ENCODE measurements at places on chromosomes 2 and 18.

DNA sequence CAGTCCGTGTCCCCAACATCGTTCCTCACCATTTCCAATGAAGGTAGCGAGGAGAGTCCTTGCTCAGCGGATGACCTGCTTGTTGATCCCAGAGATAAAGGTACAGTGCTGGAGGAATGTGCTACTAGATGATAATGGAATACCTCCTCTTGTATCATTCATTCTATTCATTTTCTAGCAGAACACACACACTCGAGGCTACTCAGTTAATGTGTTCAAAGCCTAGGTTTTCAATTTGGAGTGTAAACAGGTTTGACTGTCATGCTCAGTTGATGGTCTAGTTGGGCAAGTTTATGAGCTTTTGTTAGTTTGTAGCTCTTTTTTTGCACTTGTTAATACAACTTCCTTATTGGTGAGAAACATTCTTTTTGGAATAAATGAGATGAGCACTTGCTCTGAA lies 114.2 kb downstream of the ICA1L start:
- DNase-seq = no peak

DNA sequence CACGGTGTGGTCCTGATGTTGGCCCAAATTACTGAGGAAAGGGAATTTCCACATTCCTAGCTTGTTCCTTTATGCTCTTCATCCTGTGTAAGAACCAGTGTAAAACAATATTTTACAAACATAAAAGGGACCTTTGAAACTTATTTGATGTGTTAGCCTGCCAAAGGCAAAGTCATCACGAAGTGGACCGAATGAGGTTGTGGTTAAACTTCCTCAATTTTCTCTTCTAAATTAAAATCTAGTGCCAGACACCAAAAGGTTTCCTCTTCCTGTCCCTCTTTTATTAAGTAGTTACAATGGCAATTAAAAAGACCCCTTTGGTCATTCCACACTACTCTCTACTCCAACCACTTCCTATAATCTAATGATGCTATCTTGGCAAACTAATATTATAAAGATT lies 279.8 kb downstream of the AFF3 start:
- DNase-seq = no peak

GRCh38 chr2:168157926-168158325 lies 89.5 kb downstream of the STK39 start:
- peak; percentile 33 for DNase-seq

DNA sequence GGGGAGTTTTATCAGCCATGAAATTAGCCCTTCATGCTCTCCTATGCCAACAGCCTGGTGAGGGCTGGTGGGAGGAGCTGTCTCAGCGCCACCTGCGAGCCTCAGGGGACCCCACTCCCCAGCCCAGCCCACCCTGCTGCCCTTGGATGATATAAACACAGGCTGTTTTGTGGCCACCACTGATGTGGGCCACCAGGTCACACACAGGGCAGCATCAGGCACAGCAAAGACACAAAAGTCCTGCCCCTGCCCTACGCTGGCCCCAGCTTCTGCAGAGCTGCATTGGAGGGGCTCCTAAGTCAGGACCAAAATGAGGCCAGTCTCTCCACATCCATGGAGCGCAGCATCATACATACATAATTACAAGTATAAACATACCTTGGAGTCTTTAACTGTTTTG lies 110.6 kb upstream of the TEX51 start:
- DNase-seq = no peak

- no peak for DNase-seq
These were observed 7.0 kb downstream of the EIF2AK2 start for GRCh38 chr2:37149626-37150322.

DNA sequence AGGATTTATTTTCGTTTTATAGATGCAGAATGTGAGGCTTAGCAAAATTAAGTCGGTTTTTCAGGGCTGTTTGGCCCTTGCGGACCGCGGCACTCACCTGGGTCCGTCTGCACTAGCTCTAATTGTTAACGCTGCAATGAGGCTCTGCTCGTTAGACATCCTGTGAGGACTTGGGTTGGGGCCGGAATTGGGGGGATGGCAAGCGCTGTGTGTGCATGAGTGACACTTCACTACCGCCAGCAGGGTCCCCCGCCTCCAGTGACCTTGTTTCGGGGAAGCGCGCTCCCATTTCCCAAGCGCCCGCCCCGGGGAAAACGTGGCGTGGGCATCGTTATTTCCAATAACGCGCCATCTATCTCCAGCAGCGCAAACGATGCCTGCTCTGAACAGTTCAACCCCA lies 54.2 kb downstream of the KCNG2 start:
- no peak for DNase-seq

All from ELR (cell line).